ENCODE measurements at places on chromosomes 7 and 10. TPM values are rescaled to one million over a fixed set of nuclear protein-coding genes. Genes with fewer than 3 reads are reported as not detected.

DNA sequence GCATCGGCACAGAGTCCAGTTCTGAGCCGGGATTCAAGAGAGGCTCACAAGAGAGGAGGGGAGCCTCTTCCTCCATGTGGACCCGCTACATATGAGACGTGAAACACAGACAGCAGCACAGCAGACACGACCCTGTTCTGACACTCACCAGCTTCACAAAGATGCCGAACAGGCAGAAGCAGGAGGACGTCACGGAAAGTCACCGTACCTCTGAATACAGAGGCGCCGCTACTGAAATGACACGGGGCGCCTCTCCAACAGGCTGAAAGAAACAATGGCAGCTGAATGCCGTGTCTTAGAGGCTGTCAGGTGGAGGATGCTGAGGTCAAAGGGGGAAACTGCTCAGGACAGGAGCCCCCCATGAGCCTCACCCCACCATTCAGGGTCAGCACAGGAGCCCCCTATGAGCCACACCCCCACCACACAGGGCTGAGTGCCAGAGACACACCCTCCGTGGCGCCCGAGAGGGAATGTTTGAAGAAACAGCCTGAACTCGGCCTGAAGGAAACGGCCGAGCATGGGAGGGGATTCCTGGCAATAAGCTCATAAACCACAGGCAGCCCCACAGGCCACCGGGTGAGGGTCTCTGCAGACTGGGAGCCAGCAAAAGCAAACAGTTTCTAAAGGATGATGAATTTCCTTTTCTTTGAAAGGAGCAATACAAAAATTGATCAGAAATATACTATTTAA lies 510.3 kb downstream of the PTPRN2 start:
- no peak for DNase-seq

The HOXA6 gene
- total RNA-seq = not detected

The FAM25G gene
- total RNA-seq = not detected

- no peak for DNase-seq
Observed at GRCh38 chr7:79709574-79710409, 256.3 kb upstream of the MAGI2 start.

The PRPS1L1 gene
- total RNA-seq = not detected

DNA sequence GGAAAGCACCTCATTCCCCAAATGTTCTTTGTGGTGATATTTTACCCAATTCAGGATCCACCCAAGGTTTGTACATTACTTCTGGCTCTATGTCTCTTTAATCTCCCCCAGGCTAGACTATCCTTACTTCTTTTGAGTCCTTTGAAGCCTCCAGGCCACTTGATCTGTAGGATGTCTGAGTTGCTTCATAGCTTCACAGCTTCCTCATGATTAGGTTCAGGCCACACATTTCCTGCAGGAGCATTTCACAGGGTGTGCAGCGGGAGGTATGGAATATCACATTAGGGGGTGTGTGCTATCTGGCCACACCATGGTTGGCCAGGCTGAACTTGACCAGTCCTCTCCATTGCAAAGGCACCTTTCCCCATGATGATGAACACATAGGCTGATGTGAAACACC lies 18.7 kb downstream of the TSPAN15 start:
- DNase-seq = no peak

DNA sequence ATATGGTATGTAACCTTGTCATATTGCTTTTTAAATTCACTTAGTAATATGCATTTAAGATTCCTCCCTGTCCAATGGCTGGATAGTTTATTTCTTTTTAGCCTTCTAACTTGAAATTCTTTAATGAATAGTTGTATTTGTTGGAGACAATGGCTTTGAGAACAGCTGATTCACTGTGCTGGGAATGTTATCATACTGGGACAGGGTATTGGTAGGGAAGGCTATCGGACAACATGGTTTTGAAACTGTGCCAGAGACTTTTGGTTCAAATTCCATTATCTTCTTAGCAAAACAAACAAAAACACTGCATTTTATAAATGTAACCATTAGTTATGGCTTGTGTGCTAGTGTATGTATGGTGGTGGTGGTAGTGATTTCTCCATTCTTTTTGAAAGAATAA lies 517.1 kb upstream of the ANKRD30A start:
- DNase-seq = no peak

The SEMA3C gene
- 16.6 TPM for total RNA-seq

The IL2RA gene
- total RNA-seq = not detected

DNA sequence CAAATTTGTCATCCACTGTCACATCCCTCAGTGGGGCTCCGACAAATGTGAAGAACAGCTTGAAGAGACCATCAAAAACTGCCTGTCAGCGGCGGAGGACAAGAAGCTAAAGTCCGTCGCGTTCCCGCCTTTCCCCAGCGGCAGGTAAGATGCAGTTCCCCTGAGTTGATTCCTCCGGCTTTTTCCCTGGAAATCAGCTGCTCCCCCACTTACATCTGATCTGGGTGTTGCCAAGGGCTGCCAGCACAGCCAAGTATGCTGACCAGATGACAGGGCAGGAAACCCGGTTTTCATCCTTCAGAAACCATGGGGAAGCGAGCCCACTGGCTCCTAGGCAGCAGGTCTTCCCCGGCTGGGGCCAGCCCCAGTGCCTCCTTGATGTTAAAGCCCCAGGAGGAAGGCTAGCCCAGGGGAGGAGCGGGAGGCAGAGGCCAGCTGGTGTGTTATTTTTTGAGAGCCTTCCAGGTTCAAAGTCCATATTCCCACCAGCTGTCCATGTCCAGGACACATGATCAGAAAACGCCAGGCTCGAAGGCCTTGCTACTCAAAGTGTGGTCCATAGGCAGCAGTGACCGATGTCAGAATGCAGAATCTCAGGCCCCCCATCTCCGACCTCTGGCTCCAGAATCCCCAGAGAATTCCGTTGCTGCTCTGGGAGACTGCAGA lies 23.4 kb downstream of the AIFM2 start:
- DNase-seq = no peak

GRCh38 chr10:28587970-28588290 lies 55.0 kb downstream of the WAC start:
- no peak for DNase-seq

DNA sequence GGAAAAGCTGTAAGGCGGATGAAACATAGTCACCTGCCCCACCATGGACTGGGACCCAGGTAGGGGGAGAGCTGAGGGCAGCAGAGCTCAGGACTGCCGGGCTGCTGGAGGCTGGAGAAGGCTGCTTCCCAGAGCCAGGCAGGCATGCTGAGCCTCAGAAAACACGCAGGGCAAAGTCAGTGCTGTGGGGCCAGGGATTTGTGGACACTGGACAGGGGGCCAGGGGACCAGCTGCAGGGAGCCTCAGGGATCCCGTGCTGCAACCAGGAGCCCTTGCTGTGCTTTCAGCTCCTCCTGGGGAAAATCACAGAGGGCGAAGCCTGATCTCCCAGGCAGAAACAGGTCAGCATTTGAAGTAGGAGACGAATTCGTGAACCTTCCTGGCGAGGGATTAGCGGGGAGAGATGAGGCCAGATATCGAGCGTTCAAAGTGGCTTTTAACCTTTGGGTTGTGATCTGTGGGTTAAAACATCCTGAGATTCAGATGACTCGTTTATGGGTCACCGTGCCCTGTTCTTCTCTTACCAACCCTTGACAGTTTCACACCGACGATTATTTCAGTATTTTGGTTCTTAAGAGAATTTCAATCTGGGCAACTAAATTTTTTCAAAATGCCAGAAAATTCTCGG lies 85.6 kb upstream of the SHH start:
- DNase-seq = no peak

- no peak for DNase-seq
Observed at GRCh38 chr7:137664846-137665245, 181.9 kb downstream of the DGKI start.

DNA sequence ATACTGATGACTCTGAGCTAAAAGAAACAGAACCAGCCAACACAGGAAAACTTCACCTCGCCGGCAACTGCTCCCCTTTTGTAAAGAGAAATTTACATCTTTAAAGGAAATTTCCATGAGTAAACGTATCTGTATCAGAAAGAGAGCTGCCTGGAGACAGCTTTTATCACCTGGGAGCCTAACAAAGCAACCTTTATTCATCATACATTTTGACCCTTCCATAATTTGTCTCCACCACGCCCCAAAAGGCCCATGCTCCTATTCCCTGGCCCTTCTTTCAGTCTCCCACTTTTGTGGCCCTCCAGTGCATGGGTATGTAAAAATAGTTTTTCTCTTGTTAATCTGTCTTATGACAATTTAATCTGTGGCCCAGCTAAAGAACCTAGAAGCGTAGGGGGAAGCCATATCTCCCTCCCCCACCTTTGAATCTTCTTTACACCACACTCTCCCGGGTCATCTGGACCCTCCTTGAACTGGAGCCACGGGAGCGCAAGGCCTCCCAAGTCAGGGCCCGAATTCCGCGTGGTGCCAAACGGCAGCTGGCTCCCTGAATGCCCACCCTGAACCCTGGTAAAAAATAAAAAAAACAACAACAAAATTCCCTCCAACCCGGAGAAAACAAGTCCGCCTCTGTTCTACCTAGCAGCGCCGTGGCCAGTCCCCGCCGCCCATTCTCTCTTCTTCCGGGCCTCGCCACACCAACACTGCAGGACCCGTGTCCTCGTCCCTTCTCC lies 15.4 kb upstream of the FKBP9 start:
- DNase-seq = no peak

The ICA1 gene
- 106 TPM for total RNA-seq

DNA sequence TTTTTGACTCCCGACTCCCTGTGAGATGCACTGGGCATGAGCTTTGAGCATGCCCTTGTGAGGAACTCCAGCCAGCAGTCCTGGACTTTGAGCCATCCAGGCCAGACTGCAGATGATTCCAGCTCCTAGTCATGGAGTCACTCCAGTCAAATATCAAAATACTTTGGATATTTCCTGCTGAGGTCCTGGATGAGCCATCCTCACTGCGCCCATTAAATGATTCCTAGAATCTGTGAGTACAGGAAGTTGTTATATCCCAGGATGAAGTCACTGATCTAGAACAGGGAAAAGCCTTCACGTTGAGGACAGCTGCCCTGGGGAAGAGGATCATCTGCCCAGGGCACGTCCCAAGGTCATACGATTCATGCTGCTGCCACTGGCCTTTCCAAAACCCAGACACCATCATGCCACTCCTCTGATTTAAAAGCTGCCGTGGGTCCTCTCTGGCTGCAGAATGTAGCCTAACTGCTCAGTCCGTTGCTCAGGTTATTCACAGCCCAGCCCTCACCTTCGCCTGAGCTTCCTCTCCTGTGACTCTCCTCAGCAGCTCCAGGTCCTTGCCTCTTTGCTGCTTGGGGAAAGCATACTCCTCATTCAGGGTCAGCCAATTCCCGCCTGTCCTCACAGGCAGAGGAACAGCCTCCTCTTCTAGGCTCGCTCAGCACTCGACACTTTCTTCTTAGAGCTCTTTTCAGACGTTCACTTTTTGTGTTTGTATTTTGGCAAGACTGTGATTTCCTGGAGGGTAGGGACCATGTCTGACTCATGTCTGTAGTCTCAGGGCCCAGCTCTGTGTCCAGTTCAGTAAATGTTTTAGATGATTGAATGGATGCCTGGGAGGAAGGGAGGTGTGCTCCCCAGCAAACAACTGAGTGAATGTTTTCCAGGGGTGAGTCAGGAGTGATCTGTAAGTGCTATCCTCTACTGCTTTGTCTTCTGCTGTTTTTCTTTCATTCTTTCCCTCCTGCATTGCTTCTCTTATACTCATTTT lies 157.8 kb downstream of the SNX10 start:
- no peak for DNase-seq

DNA sequence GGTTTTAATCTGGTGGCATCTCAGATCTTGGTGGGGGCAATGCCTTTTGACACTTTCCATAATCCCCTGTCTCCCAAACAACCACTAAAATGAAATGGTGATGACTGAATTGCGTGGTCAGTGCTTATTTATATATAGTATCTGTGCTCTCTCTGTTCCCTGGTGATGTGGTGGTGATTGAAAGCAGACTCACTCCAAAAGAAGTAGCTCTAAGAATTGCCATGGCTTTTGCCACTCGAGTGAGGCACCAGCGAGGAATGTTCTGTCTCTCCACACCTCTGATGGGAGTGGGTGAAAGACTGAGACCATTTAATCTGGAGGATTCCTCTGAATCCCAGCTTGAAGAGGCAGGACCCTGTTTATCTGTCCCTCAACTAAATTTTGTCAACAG lies 2.8 kb downstream of the DUSP5 start:
- DNase-seq = no peak

DNA sequence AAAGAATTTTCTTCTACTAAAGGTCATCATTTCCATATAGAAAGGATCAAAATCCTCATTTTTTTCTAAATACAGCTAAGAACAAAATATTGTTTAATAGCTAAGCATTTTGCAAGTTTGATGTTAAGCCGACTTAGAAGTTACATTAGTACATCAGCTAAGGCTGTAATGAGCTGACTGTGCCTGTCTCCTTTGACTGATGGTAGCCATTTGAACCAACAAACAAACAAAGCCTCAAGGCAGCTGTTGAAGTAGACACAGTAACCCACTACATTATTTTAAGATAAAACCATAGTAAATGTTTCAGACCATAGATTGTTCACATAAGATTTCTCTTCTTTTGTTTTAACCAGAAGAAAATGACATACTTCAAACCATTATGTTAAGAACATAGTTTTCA lies 210.9 kb upstream of the VSTM2A start:
- DNase-seq = no peak

DNA sequence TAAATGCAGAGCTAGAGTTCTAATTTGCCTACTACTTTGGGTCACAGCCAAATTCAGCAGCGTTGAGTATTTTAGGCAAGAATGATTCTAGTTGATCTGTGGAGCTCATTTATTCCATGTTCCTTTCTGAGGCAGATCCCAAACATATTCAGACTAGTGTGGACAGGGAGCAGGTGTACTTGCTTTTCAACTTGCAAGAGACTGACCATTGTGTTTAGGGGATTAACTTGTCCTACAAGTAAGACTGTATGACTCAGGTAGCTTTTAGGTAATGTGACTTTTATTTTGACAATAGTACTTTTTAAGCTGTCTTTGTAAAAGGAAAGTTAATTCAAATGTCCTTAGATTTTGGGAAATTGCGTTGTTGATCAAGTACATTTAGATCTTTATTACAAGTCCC lies 285.5 kb downstream of the TWIST1 start:
- DNase-seq = no peak

DNA sequence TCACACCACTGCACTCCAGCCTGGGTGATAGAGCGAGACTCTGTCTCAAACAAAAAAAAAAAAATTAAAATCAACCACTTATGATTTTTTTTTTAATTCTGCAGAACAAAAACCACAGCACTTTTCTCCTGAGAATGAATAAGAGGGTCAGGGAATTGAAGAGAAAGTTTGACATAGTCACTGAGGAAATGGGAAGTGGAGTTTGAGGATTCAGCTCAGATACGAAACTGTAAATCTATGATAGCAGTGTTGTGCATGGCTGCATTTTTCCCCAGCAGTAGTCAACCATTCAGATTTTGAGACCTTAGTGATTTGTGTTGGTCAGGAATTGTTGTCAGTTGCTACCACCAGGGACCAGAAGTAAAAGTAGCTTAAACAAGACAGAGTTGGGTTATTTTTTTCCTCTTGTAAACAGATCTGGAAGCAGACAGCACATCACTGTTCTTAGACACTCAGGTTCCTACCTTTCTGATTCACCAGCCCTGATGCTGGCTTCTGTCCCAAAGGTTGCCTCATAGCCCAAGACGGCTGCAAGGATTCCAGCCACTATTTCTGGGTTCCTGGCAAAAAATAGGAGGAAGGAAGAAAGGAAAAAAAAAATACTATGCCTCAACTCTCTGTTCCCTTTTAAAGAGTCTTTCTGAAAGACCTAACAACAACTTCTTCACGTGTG lies 20.1 kb downstream of the PILRA start:
- no peak for DNase-seq

GRCh38 chr7:122468945-122469344 lies 164.4 kb upstream of the FEZF1 start:
- no peak for DNase-seq

The CALHM1 gene
- total RNA-seq = 3.8 TPM

The TCTN3 gene
- total RNA-seq = 22.6 TPM

The SAP25 gene
- total RNA-seq = 9.9 TPM

Data from dorsolateral prefrontal cortex (tissue), 122 donors.